ENCODE measurements at places on chromosomes 1 and 21.

DNA sequence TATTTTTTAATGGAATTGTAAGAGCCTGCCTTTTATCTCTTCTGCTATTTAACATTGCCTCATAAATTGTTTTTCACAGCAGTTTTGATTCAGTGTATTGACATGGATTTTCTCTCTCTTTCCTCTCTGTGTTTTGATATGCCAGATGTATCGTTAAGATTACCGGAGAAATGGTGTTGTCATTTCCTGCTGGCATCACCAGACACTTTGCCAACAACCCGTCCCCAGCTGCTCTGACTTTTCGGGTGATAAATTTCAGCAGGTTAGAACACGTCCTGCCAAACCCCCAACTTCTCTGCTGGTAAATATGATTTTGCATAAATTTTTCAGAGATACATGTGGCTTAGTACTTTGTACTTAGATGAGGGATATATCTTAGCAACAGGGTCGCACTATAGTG lies 23.1 kb upstream of the DYNLT5 start:
- no peak for DNase-seq

DNA sequence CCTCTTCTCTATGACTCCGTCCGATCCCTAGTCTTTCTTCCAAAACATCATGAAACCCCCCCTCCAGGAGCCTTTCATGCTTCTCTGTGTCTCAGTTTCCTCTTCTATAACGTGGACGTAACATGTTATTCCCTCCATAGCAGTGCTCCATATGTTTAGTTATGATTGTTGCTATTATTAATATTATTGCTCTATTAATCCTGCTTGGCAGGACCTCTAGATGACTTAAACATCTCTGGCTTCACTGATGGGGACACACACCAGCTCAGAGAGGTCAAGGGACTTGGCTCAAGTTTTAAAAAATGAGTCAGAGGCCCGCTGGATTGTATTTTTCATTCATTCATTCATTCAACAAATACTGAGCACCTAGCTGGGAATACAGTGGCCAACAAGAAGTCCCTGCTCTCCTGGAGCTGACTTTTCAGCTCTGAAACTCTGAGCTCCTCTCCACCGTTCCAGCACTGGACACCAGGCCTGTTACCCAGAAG lies 404 bp upstream of the CPLANE2 start:
- DNase-seq, result no peak

DNA sequence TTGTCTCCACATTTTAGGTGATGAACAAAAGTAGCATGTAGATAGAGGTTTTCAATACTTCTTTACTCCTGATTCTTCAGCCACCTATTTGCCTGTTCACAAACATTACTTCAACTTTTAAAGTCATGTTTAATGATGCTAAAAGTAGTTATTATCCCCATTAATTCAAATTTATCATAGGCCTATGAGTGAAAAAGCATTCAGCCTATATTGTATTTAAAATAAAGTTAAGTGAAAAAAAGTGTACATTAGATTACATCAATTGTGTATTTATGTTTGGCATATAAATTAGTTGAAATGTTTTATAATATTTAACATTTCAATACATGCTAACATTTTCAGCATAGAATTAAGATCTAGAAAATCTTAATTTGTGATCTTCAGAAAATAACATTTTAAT lies 10.5 kb downstream of the CDKN2C start:
- no peak for DNase-seq

DNA sequence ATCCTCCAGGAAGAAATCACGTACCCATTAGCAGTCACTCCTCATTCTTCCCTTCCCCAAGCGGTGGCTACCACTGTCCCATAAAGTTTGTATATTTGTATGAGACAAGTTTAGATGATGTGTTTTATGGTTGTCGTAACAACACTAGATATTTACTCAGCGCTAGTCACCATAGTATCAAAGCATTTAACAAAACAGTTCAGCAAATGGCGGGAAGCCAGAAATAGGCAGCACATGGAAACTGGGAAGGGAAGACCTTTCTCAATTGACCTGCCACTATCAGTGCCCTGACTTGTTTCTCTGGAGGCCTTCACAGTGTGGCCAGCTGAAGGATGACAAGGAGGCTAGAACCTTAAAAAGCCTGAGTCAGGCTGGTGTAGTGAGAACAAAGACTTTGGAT lies 31.1 kb downstream of the CNST start:
- no peak for DNase-seq

GRCh38 chr21:14071902-14072734 lies 138.6 kb downstream of the LIPI start:
- DNase-seq, result no peak

GRCh38 chr1:87880098-87880760 lies 551.5 kb downstream of the LMO4 start:
- no peak for DNase-seq

- DNase-seq, result no peak
Measured at GRCh38 chr1:154837672-154838171, 32.4 kb downstream of the KCNN3 start.

- no peak for DNase-seq
Measured at GRCh38 chr1:110265186-110265585, 55.1 kb downstream of the KCNC4 start.

DNA sequence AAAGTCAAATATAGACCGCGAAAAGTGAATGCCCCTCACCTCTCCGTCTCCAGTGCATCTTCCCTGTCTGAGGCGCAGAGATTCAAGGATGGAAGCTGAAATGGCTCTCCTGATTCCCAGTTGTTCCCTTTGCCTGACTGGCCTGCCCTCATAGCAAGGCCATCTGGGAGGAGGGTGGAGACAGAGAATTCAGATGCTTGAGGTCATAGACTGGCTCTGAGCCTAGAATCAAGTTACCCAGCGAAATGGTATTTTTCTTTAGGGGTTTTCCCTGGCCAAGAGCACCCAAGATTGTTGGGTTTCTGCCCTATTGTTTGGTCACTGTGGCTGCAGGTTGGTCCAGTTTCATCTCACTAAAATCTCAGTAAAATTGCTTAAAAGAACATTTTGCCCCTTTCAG lies 7.2 kb downstream of the METTL13 start:
- DNase-seq, result no peak

GRCh38 chr21:36927719-36928117 lies 38.8 kb downstream of the HLCS start:
- peak; percentile 57 for DNase-seq

DNA sequence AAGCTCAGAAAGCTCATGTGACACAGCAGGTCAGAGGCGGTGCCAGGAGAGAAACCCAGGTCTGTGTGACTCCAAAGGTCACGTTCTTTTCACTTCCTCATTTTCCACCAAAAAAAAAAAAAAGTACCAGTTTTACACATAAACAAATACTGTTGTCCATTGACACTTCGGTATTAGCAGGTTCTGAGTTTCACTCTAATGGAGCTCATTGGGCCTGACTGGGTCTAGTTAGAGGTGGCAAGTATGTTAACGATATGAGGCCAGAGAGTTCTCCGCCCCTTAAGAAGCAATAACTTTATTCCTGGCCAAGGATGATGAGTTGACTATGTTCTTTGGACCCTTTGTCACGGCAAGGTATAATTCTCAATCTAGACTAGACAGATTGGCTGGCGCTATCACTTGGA lies 30.0 kb upstream of the SDE2 start:
- DNase-seq, result no peak

DNA sequence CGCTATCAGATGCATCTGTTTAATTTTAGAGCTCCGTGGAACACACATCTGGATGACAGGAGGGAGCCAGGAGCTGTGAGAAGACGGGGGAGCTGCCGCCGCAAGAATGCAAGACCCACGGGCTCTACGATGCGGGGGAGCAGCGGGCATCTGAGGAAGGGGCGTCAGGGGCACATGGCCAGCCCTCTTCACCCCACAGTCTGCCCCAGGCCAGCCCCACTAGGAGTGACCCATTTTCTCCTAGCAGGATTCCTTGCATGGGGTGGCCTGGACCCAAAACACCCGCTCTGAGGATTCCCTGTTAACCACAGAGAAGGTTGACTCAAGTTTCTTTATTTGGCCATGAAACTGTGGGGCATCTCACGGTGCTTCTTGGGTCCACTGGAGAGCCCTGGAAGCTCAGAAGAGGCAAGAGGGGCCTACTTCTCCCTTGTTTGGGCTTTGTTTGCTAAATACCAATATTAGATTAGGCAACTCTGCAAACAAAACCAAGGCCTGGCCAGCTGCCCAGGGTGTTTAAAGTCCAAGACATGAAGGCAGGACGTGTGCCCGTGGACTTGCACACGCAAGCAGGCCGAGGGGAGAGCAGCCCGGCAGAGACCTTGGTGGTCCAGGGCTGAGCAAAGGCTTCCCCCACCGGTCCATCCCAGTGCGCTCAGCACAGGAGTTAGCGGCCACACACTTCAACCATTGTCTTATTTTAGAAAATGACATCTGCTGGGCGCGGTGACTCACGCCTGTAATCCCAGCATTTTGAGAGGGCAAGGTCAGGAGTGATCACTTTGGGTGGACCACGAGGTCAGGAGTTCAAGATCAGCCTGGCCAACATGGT lies 89.8 kb downstream of the DHRS3 start:
- no peak for DNase-seq

- no peak for DNase-seq
Measured at GRCh38 chr1:75542818-75543570, 67.9 kb downstream of the SLC44A5 start.

GRCh38 chr1:22615886-22616285 lies 20.5 kb upstream of the C1QA start:
- DNase-seq, result no peak

DNA sequence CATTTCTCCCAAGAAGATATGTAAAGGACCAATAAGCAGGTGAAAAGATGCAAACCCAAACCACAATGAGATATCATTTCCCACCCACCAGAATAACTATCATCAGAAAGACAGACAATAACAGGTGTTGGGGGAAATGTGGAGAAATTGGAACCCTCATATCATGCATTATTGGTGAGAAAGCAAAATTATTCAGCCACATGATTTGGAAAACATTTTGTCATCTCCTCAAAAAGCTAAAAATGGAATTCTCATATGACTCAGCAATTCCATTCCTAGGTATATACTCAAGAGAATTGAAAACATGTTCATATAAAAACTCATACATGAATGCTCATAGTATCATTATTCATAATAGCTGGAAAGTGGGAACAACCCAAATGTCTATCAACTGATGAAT lies 25.1 kb upstream of the RNF186 start:
- DNase-seq, result no peak

DNA sequence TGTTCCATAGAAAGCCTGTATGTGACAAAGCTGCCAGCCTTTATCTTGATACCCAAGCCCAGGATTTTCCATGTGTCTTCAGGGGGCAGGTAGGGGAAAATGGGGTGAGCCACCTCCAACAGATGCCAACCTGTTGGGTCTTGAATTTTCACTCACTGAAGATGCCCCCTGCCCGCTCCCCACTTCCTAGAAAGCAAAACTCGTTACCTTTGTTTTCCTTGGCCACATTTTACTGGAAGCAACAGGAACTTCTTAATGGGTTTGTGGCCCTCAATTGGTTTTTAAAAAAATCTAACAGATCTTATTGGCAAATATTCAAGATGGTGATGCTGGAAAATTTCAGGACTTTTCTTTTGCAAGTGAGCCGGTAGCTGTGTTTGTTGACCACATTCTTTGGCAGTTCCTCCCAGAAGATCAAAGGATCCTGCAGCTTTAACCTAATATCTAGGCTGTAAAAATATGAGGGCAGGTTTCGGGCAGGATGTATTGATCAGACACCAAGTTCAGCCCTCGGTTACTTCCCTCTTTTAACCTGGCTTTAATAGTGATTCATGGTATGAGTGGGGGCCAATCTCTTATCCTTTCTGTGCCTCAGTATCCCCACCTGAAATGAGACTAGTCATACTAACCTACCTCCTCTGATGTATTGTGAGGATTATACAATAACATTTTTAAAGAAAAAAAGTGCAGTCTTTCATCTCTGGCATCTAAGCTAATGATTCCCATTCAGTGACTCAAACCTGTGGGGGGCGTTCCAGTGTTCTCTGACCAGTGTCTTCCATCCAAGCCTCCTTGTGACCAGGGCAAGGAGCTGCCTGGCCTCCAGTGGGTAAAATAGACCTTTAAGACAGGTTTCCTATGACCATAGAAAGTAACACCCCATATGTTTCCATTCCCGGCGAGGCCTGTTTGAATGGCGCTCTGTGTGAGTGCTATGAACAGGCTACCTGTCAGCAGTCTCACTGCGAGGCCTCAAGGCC lies 21.3 kb upstream of the GNPAT start:
- no peak for DNase-seq

DNA sequence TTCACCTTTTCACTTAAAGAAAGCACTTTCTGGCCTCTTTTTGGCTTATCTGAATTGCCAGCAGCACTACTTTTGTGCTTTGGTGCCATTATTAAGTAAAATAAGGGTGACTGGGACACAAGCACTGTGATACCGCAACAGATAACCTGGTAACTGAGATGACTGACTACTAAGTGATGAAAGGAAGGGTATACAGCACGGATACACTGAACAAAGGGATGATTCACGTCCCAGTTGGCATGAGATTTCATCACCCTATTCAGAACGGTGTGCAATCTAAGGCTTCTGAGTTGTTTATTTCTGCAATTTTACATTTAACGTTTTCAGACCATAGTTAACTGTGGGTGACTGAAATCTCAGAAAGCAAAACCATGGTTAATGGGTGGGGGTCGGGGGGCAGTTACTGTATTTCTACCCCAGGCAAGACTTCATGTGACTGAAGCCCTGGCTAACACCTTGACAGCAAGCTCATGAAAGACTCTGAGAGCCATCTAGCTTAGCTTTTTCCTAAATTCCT lies 102.8 kb downstream of the CLIC6 start:
- no peak for DNase-seq

GRCh38 chr1:44641126-44642102 lies 32.9 kb downstream of the TMEM53 start:
- no peak for DNase-seq

DNA sequence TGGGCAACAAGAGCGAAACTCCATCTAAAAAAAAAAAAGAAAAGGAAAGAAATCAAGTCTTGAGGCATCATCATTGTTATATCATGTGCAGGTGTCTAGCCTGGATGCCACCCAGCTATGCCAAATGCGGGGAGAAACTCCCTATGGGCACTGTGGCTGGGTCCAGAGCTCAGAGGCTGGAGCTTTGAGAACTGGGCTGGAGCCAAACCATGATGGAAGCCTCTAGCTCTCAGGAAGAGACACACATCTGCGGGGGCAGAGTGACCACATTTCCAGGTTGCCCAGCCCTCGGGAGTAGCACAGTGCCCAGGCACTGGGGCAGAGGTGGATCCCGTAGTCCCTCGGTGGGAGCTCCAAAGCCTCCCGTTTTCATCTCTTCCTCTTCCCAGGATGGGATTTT lies 58.9 kb downstream of the COL18A1 start:
- DNase-seq, result no peak

GRCh38 chr1:206694171-206695124 lies 9.7 kb downstream of the MAPKAPK2 start:
- no peak for DNase-seq

DNA sequence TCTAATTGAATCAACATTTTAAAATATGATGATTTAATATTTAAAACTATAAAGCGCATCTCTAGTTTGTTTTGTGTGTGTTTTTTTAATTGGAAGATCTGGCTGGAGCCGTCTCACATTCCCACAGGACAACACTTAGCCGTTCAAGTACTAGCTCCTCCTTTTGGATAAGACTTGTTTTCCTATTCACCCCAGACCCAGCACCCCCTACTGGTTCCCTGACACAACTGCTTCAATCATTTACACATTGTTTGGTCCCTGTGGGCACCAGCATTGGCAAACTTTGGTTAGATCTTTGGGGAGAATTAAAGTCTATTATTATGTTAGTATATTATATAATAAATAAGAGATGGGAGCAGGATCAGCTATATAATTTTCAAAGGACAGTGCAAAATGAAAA lies 34.5 kb downstream of the TYW3 start:
- DNase-seq, result no peak

- no peak for DNase-seq
Measured at GRCh38 chr1:86423873-86424272, at the start of gene CLCA2. CLCA2 (plus strand) TSS chr1:86424171; CDS start chr1:86424248, 77 bp downstream.

Data from urinary bladder (tissue), 4 donors.